ENCODE measurements at places on chromosomes 2 and 18.
A peak's percentile ranks its signal among the peaks of the same experiment; 100 is the strongest.

GRCh38 chr18:10252952-10253705 lies 201.3 kb upstream of the APCDD1 start:
- DNase-seq, result no peak

DNA sequence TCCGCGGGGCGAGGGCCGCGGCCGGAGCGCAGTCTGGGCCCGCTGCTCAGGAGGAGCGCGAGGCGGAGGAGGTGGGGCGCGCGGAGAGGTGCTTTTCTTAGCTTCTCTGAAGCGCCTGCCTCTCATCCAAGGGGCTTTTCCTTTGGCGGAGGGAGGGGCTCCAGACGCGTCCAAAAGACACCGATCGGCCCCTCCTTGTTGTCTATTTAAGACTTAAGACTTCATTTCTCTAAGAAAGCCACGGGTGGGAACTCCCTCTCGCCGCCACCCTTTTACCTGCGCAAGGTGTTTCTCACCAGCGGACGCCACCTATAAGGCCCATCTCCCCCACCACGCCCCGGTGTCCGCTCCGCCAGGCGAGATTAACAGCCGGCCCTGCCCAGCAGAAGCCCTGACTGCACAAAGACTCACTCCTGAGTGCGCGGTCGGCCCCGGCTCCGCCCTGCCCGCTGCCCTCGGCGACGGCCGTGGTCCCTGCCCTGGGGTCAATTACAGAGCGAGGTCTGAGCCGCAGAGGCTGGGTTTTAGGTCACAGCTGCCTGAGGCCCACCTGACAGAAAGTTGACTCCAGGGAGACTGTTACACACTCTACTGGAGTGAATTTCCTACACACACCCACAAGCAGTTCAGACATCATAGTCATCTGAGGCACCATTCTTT lies at the start of gene DSC2:
DSC2 (minus strand) TSS at position 397 of the 660 bp plus-strand sequence. CDS start 450 bp downstream, outside the sequence.
- DNase-seq, result no peak

DNA sequence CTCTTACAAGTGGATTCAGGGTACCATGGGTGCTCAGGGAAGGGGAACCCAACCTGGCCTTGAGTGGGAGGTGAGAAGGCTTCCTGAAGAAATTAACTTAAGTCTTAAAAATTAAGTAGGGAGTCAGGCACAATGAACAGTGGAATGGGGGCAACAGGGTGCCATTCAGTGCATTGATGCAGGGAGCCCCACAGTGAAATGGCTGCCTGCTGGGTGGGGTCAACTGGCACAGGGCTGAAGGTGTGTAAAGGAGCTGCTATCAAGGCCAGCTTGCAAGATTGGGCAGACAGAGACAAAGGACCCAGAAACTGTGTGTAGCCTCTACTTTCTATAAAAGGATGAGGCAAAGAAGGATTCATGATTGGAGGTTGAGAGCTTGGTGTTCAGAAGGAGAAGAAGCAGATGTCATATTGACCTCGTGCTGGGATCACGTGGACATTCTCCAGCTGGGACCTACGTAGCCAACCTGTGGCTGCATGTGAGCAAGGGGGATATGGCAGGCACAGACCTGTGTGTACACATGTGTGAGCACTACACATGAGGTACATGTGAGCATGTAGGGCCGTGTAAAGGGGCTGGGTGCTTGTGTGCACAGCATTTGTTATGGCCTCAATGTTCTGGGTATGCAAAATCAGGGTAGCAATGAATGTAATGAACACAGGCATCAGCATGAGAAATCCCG lies 209.5 kb upstream of the HAAO start:
- no peak for DNase-seq

- DNase-seq, result no peak
Measured at GRCh38 chr2:125634662-125635061, 1021.3 kb upstream of the GYPC start.

GRCh38 chr2:7242189-7242867 lies 325.1 kb downstream of the RNF144A start:
- DNase-seq, result no peak

- DNase-seq, result no peak
Measured at GRCh38 chr2:30106543-30106942, 40.3 kb upstream of the YPEL5 start.

- no peak for DNase-seq
Measured at GRCh38 chr18:48127606-48128005, 197.1 kb upstream of the SMAD2 start.

GRCh38 chr18:49214706-49215105 lies 245.7 kb downstream of the DYM start:
- DNase-seq, result no peak

GRCh38 chr2:66561645-66562303 lies 126.8 kb downstream of the MEIS1 start:
- DNase-seq, result no peak

DNA sequence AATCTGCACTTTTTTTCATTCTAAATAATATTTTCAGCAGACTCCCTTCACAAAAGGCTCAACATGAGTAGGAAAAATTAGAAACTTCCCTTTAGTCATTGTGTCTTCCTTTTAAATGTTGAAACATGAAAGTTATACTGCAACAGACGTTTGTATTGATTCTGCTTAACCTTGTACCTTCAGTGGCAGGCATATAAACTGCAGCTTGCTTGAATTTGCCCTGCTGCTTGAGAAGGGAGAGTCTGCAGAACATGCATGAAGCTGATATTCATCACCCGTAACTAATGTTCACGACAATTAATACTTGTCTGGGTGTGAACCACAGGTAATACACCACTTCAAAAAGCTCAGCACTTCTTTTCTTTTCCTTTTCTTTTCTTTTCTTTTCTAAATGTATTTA lies 294.7 kb upstream of the LRP1B start:
- DNase-seq, result no peak

- no peak for DNase-seq
Measured at GRCh38 chr18:35267161-35267651, 22.8 kb downstream of the ZSCAN30 start.

- DNase-seq, result no peak
Measured at GRCh38 chr2:48339451-48339850, 190.5 kb upstream of the STON1 start.

DNA sequence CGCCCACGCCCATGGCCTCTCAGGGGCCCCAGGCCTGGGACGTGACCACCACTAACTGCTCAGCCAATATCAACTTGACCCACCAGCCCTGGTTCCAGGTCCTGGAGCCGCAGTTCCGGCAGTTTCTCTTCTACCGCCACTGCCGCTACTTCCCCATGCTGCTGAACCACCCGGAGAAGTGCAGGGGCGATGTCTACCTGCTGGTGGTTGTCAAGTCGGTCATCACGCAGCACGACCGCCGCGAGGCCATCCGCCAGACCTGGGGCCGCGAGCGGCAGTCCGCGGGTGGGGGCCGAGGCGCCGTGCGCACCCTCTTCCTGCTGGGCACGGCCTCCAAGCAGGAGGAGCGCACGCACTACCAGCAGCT lies 2.4 kb downstream of the B3GNT7 start:
- no peak for DNase-seq

GRCh38 chr2:69163109-69163508 lies 150.1 kb downstream of the ANTXR1 start:
- peak; percentile 84 for DNase-seq

DNA sequence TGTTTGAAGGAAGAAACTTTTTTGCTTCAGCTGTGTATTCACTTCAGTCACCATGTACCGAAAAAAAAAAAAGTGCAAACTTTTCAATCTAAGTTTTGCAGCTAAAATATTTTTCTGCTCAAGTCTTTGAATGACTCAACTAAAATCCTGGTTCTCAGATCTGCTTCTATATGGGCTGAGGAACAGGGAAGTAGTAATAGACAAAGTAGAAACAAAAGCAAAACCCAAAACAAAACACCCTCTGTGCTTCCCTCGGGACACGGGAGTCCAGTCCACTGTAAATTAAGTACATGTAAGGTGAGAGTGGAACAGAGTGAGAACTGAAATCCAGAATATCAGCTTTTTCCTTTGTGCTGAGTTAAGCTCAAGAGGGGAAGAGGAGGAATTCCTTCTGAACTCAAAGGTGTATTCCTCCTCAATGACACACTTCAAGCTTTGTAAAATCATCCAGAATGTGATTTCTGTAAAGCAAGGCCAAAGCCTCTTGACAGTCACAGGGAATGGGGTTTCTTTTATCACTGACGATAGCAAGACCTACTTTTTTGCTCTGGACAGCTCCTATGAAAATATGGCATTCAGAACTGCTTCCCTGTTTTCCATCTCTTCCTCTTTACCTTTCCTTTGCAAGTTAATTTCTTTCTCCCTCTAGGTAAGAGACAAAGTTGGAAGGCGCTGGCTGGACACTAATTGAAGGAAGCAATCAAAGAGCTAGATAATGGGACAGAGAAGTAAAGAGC lies 433.5 kb upstream of the MMADHC start:
- DNase-seq, result no peak

- DNase-seq, result no peak
Measured at GRCh38 chr2:223632826-223633225, 30.7 kb upstream of the SCG2 start.

DNA sequence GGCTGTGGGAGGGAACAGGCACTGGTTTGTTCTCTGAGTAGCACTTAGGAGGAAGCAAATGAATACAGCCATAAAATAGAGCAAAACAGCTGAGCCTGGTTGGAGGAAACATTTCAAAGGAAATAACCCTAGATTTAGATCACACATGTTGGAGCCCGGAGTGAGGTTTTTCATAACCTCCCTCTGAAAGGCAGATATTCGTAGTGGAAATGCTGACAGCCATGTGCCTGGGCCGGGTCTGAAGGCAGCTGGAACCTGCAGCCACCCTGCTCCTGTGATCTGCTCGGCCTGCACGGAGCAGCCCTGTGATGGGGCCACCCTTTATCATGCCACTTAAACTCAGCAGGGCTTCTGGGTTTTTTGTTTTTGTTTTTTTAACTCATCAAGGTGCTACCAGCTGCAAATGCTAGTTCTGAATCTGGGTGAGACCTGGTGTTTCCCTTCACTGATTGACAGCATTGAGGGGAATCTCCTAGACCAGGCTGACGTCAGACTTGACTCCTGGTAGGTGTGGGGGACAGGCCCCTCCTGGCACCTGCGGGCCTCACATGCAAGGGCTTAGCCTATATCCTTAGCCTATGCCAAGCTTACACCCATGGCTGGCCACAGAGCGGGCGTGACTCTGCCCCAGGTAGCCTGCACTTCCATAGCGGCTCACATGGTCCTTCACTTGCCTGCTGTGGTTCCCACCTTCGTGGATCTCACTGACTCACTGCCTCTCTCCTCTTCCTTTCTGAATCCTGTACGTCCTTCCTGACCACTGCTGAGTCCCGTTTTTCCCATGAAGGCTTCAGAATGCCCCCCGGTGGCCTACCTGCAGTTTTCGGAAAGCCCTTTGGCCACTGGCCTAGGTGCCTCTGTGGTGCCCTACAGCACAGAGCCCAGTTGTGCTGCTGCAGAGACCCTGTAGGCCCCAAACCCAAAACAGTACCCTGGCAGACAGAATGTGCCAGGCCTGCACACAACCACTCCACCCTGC lies 217.3 kb downstream of the SEPTIN10 start:
- no peak for DNase-seq

DNA sequence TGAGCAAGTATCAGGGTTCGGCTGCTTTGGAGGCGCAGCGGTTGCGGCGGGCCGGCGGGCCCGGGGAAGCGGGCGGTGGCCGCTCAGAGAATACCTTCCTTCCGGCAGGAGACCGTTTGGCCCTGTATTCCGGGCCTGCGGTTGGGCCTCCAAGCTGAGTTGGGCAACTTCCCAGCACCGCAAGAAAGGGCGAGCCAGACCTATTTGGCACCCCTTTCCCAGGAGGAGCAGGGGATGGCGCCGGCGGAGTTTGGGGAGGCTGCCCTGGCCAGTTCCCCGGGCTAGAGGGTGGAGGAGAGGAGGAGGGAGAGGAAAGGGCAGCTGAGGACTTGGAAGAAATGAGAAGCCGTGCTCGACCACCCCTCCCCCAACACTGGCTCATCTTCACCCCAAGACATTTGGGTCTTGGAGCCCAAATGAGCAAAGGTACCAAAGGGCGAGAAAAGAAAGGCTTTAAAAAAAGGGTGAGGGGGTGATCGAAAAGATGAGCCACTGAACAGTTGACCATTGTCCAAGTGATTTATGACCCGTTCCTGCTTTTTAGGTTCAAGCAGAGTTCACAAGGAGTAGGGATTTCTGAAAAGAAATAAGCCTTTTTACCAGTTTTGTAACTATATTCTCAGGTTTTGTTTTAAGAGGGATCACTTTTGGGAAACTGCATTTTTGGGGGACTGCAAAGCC lies 8.4 kb downstream of the HOXD3 start:
- no peak for DNase-seq

GRCh38 chr2:216245391-216245975 lies 126.8 kb downstream of the MARCHF4 start:
- no peak for DNase-seq

- no peak for DNase-seq
Measured at GRCh38 chr18:60024857-60025256, 125.1 kb downstream of the PMAIP1 start.

DNA sequence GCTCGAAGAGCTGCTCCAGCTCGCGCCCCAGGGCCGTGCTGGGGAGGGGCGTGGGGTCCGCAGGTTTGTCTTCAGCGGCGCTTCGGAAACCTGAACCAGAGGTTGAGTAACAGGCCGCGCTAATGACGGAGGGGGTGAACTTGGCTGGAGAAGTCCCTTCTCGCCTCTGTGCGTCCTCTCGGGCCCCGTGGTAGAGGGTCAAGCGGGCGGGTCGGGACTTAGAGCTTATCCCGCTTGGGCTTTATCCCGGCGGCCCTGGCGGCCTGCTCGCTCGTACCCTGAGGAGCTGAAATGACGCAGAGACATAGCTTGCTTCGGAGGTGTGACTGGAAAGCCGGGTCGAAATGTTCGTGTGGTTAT lies 479 bp downstream of the RNMT start:
- DNase-seq, result no peak

GRCh38 chr2:65061910-65062339 lies 5.7 kb downstream of the CEP68 start:
- DNase-seq, result no peak

DNA sequence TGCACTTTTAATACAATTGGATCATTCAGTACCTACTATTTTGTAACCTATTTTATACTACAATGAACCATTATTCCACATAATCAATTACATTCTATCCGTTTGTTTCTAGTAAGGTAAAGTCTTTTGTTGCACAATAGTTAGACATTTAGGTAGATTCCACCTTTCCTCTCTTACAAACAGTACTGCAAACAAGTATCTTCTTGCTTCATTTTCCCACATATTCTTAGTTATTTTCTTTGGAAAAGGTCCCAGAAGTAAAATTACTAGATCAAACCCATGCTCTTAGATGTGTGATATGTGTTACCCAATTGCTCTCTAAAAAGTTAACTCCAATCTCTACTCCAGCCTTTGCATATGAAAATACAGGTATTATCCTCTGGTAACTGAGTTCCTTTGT lies 49.6 kb downstream of the SPIRE1 start:
- no peak for DNase-seq

Measured in AG04449 (cell line).